ENCODE measurements at places on chromosomes 1 and 21.

DNA sequence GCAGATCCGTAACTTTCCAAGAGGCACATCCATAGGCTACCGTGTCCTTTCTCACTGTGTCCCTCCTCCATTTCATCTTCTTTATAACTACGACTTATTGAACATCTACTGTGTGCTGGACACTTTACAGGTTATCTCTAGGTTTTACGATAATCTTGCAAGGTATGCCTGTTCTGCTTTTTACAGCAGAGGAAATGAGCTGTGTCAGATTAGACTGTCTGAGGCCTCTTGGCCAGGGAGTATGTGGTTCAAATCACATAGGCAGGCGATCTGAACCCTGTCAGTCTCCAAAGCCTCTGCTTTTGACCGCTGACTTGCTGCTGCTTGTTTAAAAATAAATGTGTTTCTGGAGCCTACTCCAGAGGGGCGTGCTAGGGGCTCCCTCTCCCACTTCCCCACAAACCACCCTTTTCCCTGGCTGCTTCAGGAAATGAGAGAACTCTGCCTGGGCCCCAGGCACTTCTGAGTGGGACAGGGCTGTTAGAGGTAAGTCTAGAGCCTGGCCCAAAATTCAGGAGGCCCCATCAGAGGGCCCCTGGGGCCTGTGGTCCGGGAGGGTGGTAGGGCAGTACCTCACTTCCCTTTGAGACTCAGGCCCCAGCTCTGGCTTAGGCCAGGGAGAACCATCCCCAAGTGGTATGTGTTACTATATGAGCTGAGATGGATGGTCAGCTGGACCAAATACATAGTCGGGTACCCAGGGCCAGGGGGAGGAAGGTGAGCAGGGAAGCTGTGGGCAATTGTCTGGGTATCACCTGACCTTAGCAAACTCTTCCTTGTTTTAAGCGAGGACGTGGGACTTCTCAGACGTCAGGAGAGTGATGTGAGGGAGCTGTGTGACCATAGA lies 4.4 kb downstream of the PSEN2 start:
- DNase-seq = no peak

- DNase-seq = no peak
Observed at GRCh38 chr1:241800640-241801039, 47.4 kb upstream of the EXO1 start.

- DNase-seq = no peak
Observed at GRCh38 chr1:184153731-184154130, 102.2 kb downstream of the TSEN15 start.

- no peak for DNase-seq
Observed at GRCh38 chr1:41484402-41485241, at the start of gene EDN2. Gene EDN2, minus strand, starts transcription at chr1:41484683. Its CDS starts 82 bp downstream, at chr1:41484601.

DNA sequence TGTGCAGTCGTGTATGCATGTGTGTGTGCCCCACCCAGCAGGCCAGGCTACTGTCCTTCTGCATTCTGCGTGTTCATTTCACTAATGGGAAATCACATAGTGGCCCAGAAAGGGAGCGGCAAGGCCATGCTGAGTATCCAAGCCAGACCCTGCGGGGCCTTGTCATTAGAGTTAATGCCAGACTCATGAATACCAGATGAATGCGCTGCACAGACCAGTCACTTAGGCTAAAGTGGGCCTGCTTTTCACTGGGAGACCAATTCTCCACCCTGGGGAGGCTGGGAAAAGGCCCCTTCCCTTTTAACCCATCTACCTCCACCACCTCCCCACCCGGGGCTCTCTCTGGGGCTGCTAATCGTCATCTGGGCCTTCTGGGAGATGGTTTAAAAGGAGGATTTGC lies 17.0 kb upstream of the GRIK3 start:
- DNase-seq = no peak
